ENCODE measurements at places on chromosomes 3 and 15. TPM values are rescaled to one million over a fixed set of nuclear protein-coding genes. Genes with fewer than 3 reads are reported as not detected.

GOLGA8B gene
- 6.0 TPM for total RNA-seq

CLDN1 gene
- total RNA-seq, result 0.39 TPM

IQCF5 gene
- total RNA-seq, result not detected

MFSD1 gene
- 13.7 TPM for total RNA-seq

PFN2 gene
- total RNA-seq, result 309 TPM

RLBP1 gene
- not detected for total RNA-seq

PLA1A gene
- 6.6 TPM for total RNA-seq
